Motor neuron (in vitro differentiated cells): ENCODE measurements at places on chromosomes 13 and 19. TPM values are rescaled to one million over a fixed set of nuclear protein-coding genes. Genes with fewer than 3 reads are reported as not detected.

RGCC gene
- total RNA-seq, result 0.31 TPM in 1 of 2 replicates, not detected in the other

DNA sequence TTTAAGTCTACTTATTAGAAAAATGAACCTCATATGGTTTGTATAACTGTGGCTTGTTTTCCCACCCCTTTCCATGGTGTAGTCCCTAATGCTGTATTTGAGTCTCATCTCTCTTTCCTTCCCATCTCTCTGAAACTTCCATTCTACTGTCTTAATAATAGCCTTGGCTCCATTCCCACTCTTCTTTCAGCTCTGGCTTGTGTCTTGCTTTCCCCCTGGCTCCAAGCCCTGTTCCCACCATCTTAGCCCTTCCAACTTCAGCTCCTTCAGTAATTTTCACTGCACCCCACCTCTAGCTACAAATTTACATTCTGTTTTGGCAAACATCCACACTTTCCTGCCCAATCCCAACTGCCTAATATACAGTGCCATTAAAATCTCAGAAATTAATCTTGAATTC is 137.5 kb downstream of the SLITRK6 start:
- no peak for ATAC-seq

IGFL2 gene
- 212 and 247 TPM in 2 replicates for total RNA-seq

APOC1 gene
- 3.7 and 4.1 TPM in 2 replicates for total RNA-seq

GRCh38 chr19:6273701-6274601 is 5.8 kb downstream of the MLLT1 start:
- peak; percentile 67 for ATAC-seq

DNA sequence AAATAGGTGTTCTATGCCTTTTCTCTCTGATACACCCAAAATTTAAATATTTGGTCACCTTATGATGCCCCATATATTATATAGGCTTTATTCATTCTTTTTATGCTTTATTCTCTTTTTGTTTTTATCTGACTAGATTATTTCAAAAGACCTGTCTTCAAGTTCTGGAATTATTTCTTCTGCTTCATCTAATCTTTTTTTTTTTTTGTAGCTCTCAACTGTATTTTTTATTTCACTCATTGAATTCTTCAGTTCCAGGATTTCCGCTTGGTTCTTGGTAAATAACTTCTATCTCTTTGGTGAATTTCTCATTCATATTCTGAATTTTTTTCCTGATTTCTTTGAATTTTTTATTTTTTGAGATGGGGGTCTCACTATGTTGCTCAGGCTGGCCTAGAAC is 3.9 kb upstream of the CLEC4M start:
- no peak for ATAC-seq

DNA sequence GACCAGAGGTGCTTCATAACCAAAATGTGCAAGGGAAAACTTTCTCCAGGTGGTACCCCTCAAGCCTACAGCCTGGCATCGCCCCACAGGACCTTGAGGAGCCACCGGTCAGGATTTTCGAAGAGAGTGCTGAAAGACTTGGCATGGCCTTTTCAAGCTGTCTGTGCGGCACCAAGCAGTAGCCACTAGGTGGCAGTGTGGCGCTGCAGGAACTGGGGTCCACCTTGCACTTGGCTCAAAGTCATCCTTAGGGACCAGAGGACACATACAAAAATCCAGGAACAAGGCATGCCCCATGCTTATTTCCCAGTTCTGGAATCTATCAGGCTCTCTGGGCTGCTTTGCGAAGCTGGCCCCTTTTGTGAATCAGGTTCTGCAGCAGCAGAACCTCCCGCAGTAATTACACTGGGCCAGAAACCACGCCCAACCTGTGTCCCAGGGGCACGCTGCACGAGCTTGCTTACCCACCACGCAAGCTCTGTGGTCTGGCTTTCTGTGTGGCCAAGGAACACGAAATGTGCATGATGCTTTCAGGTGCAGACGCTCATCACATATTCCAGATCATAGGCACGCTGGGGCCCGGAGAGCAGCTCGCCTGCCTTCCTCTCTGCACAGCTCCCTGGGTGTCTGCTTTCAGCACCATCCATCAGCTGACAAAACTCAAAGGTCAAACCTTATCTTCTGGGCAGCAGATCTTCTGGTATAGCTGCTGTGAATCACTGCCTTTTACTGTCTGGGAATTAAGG is 87.2 kb downstream of the SLC7A1 start:
- peak; percentile 80 for ATAC-seq

NLRP7 gene
- total RNA-seq, result 0.10 TPM in 1 of 2 replicates, not detected in the other

POU4F1 gene
- 0.17 TPM in 1 of 2 replicates, not detected in the other for total RNA-seq

DNA sequence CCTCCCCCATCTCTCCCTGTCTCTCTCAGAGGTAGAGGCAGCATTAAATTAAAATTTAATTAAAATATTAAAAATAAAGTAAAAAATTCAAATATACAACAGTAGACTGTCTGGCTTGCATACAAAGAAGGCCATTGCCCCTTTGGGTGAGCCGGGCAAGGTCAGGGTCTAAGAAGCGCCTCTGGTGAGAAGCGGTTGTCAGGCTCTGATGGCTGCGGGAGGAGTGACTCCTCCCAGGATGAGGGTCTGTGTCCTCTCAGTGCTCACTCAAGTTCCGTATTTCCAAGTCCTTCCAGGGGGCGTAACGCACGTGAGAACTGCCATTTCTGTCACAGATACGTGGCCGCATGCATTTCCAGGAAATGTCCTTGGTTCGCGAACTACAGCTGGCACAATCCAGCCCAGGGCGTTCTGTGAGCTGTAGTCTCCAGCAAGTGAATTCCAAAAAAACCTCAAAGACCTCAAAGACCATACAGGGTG is 737 bp upstream of the ZNF181 start:
- ATAC-seq, result no peak

- no peak for ATAC-seq
Measured at GRCh38 chr13:79246578-79246949, 159.5 kb downstream of the RBM26 start.

ZNF534 gene
- total RNA-seq, result 0.13 TPM in 1 of 2 replicates, not detected in the other

DNA sequence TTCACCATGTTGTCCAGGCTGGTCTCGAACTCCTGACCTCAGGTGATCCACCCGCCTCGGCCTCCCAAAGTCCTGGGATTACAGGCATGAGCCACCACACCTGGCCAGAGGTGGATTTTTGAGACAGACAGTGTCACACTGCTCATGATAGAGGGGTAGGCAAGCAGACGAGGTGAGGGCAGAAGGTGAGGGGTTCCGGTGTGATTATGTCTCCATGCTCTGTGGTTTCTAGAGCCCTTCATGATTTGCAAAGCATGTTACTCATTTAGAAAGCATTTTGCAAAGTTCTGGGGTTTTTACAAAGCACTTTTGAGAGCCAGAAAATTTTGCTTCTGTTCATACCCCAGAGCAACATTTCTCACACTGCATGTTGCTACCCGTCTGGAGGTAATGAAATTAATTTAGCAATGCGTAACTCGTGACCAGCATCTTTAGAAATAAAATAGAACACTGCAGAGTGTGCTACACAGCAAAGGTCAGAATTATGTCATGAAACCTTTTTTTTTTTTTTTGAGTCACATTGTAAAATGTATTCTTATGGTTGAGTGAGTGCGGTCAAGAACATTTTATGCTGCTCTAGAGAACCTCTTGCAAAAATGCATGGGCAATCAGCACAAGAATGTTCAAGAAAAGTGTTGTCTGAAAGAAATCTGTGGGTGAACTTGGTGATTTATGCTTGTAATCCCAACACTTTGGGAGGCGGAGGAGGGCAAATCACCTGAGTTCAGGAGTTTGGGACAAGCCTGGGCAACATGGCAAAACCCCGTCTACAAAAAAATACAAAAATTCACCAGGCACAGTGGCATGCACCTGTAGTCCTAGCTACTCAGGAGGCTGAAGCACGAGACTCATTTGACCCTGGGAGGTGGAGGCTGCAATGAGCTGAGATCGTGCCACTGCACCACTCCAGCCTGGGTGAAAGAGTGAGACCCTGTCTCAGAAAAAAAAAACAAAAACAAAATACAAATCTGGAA is 58.0 kb downstream of the MAP4K1 start:
- peak; percentile 38 for ATAC-seq
